ENCODE measurements at places on chromosomes 3 and 15. TPM values are rescaled to one million over a fixed set of nuclear protein-coding genes. Genes with fewer than 3 reads are reported as not detected.

PLS1 gene
- total RNA-seq, result 5.1 TPM

DNA sequence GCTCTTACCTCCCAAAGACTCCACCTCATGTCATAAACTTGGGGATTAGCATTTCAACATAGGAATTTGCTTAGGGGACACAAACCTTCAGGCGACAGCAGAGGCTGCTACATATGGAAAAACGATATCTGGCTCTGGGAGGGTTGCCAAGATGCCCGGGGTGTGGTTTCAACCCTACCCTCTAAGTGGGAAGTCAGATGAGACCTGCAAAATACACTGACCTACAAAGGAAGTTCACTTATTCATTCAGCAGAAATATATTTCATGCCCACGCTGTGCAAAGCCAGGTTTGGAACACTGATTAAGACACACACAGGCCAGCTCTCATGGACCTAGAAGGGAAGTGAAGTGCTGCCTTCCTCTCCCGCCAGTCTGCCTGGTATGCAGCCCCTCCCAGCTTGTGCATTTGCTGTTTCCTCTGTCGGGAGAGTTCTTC is 239.3 kb downstream of the FEZF2 start:
- DNase-seq, result no peak

DNA sequence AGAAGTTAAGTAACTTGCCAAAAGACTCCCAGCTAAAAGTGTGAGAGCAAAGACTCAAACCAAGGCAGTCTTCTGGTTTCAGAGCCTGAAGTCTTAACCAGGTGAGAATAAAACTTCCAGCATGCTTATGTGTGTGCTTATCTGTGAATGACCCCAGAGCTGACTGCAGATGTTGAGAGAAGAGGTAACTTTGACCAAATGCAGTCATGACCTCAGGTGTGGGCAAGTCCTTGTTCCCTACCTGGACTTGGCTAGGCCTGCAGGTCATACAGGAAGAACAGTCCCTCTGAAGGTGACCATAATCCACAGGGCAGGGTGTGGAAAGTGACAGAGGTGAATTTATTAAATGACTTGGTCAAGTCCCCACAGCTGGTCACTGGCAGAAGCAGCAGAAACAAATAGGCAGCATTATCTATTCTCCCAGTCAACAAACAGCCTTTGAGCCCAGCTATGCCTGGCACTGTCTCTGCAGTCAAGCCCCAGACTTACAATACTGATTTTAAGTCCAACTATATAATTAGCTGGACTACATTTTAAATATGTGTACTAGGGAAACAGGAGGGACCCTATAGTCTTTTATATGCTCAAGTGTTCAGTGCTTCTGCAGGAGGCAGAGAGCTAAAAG is 3.0 kb upstream of the CPEB1 start:
- DNase-seq, result no peak

- DNase-seq, result no peak
Observed at GRCh38 chr3:84974347-84974746, 15.6 kb downstream of the CADM2 start.

DNA sequence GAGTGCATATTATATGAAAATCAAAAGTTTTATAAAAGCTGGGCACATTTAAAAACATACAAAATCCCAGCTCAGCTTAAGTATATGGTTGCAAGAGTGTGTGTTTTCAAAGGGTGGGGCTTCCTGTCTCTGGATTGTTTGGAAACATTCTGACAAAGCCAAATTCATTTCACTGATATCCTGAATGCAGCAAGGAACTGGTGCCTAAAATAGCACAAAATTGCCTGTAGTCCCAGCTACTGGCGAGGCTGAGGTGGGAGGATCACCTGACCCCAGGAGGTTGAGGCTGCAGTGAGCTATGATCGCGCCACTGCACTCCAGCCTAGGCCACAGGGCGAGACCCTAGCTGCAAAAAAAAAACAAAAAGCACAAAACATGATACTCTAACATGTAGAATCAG is 13.0 kb upstream of the TJP1 start:
- DNase-seq, result no peak
